Stimulated activated CD4-positive, alpha-beta T cell treated with anti-CD3 and anti-CD28 coated beads, TNF-alpha, amount 100 ng/mL, for 24 hours (primary cell): ENCODE measurements at places on chromosomes 3 and 15.

- no peak for DNase-seq
Observed at GRCh38 chr3:93931597-93932229, 42.0 kb downstream of the PROS1 start.

DNA sequence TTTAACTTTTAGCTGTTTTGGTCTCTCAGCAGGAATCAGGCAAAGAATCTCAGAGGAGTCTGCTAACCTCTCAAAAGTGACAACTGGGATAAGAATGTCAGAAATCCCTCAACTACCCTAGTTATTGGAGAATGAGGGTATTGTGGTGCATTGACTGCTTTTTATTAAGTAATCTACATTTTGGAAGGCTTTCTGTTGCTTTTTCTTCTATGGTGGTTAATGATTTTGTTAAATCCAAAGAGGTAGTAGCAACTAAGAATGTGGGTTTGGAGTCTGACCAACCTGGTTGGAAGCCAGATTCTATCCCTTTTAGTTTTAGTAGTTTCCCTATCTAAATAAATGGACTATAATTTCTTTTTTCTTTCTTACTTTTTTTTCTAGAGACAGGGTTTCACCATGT lies 94.7 kb upstream of the RNF7 start:
- DNase-seq, result no peak

- DNase-seq, result no peak
Observed at GRCh38 chr15:94671858-94672532, 440.6 kb downstream of the MCTP2 start.

DNA sequence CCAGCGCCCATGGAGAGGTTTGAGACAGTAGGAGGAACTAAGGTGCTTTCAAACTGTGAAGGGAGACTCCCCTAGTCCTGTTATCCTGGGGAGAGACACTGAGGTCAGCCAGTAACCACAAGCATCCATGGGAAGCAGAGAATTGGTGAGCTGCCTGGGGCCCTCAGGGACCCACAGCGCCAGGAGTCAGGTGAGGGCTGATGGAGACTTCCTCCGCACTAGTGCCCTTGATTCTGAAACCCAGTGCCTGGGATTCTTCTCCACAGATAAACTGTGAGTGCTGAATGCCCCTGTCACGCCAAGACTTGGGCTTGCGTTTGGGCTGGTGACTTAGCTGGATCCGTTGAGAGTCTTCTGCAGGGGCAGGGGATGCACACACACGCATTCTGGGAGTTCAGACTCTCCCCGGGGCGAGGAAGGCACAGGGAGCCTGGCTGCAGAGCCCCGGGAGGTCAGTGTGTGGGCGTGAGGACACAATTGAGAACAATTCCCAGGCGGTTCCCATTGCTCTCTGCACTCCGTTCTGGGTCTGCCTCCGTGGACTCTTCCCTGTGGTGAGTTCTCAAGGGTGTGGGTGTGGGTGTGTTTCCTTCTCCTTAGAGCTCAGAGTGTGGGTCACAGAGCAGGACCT lies 37.9 kb upstream of the SLCO2A1 start:
- no peak for DNase-seq

- DNase-seq, result no peak
Observed at GRCh38 chr3:56825567-56826438, 24.1 kb upstream of the ARHGEF3 start.

DNA sequence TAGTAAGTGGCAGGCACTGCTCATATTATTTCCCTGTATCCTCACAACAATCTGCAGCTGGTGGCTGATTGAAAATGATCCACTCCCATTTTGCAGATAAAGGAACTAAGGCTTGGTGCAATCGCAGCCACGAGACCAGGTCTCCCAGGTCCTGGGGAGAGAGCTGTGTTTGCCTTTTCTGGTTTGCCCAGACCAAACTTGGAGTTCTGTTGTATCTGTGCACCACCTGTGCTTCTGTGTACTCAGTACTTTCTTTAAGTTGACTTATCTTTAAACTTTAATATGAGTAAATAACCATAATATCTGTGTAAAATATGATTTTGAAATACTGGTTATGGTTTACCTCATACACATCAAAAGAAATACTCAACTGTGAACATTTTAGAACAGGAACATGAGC lies 625.7 kb upstream of the CFAP20DC start:
- no peak for DNase-seq

- no peak for DNase-seq
Observed at GRCh38 chr15:80157215-80157614, 4.4 kb downstream of the FAH start.

- DNase-seq, result no peak
Observed at GRCh38 chr3:185924375-185924774, 13.4 kb downstream of the TRA2B start.
